NCI-H2029 (cell line): ENCODE measurements at places on chromosomes 7 and 10.
A peak's percentile ranks its signal among the peaks of the same experiment; 100 is the strongest.

DNA sequence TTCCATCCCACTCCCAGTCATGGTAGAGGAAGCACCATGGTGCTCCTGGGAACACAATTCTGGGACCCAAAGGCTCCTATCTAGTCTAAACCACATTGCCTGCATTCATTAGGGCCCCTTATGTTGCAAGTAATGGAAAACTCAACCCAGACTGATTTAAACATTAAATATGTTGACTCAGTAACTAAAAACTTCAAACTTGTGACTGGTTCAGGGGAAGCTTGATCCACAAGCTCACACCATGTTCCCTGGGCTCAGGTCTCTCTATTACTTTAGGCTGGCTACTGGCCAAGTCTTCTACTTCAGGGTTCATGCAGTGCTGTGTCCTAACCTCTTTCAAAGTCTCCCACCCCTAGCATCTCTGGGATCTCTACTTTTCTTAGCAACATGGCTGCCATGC, 13.1 kb downstream of the WNT16 start:
- no peak for DNase-seq

DNA sequence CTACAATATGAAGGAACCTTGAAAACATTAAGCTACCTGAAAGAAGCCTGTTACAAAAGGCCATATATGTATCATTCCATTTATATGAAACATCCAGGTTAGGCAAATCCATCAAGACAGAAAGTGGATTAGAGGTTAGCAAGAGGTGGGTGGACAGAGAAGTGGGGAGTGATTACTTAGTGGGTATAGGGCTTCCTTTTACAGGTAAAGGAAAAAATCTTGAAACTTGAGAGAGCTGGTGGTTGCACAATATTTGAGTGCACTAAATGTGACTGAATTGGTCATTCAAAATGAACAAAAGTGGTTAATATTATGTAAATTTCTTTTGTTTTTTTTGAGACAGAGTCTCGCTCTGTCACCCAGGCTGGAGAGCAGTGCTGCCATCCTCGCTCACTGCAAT, 119.4 kb upstream of the KIF5B start:
- DNase-seq, result no peak

DNA sequence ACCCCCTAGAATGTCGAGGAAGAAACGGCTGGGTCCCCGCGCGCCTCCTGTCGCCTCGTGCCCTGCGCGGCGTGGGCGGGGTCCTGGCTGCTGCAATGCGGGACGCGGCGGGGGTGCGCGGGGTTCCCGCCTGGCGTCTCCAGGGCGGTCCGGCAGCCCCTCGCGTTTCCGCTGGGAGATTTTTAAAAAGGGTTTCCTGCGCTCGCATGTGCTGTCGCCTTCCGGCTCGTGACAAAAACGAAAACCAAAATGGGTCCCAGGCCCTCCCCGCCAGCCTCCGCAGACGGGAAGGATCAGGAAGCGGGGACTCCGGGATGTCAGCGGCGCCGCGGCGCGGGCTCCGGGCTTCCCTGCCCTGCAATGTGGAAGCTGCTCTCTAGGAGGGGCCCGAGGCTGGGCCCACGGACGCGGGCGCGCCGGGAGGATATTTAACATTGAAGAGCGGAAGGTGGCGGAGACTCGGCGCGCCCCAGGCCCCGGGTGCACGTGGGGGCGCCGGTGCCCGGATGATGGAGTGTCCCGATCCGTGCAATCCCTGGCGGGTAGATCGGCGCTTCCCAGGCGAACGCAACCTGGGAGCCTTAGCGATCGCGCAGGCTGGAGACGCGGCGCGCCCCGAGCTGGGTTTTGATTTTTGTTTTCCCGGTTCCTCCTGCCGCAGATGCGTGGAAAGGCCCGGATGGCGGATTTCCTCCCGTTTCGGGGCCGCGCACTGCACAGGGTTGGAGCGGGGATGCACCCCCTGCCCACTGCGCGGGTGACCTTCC, 1.0 kb downstream of the PFKP start:
- DNase-seq, result peak; percentile 25

DNA sequence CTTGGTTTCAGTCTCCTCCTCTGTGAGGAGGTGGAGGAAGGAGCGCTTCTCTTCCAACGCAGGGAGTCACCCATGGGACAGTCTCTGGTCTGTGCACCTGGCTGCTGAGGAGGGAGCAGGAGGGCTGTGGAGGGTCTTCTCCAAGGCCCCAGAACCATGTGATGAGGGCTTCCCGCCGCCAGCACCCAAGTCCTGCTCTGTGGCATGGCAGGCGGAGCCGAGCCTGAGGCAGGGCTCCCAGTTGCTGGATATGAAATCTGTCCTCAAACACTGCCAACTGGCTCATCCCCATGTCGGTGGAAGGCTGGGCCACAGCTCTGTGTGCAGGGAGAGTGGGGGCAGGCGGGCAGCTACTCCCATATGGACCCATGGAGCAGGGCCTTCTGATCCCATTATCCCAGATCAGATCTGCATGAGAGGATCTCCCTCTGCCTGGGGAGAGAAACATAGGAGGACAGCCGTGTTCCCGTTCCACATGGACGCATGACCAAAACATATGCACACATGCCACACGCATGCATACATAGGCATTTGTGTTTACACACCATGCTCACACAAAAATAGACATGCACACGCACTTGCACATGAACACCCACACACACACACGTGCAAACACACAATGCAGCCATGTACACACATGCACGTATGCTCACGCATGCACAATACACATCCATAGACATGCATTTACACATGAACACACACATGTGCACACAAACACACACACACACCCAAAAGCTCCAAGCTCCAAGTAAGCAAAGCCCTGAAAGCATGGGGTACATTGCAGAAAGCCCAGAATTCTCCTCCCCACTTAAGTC, 38.8 kb upstream of the EN2 start:
- DNase-seq, result no peak

DNA sequence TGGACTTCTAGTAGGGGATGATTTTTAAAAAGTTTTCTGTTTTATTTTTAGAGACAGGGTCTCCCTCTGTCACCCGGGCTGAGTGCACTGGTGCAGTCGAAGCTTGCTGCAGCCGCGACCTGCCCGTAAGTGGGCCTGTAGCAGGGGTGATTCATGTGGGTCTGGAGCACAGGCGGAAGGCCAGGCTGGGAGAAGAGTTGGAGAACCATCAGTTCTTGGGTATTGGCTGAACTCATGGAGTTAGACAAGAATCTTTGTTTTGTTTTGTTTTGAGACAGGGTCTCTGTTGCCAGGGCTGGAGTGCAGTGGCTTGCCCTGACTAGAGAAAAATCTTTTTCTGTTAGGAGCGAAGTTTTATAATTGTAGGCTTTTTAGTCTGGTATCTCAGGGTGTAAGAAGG, 5.7 kb downstream of the SRRT start:
- no peak for DNase-seq

- no peak for DNase-seq
Measured at GRCh38 chr10:14466257-14466656, 135.5 kb upstream of the FRMD4A start.

GRCh38 chr10:115171392-115171960, 78.3 kb downstream of the ATRNL1 start:
- DNase-seq, result no peak

- no peak for DNase-seq
Measured at GRCh38 chr10:10872764-10873163, 144.9 kb upstream of the CELF2 start.

DNA sequence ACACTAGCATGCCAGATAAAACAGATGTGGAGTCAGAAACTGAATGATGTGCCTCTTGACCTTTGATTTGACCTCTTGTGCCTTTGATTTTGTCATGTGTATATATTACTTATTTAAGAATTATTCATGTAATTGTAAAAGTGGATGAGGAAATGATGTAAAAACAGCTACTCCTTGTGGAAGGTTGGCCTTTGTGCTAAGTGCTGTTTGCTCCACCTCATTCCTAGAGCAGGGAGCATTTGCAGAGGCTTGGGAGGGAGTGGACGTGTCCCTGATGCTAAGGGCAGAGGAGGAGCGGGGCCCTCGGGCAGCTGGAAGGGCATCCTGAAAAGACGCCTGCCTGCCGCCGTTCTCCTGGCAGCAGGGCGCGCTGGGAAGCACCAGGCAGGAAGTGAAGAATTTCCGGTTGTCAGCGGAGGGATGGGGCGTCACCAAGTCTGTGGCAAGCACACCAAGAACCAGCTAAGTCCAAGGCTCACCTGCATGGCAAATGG, 197.6 kb upstream of the ZNF32 start:
- DNase-seq, result no peak

GRCh38 chr10:87636313-87636915, 23.3 kb upstream of the PAPSS2 start:
- no peak for DNase-seq

DNA sequence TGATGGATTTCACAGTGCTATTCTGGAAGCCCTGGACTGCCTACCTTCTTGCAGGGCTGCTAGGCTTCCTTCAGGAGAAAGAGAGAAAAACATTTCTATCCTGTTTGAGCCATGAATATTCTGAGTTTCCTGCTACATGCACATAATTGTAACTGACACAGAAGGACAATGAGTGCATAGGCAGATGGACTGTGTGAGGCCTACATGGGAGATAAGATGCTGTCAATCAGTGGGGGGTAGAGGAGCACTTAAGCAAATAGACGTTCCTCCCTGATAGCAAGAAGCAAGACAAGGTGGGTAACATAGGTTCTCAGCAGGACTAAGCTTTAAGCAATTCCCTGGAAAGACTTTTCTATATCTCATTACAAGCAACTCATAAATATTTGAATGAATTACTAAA, 11.6 kb downstream of the ALDH18A1 start:
- no peak for DNase-seq

DNA sequence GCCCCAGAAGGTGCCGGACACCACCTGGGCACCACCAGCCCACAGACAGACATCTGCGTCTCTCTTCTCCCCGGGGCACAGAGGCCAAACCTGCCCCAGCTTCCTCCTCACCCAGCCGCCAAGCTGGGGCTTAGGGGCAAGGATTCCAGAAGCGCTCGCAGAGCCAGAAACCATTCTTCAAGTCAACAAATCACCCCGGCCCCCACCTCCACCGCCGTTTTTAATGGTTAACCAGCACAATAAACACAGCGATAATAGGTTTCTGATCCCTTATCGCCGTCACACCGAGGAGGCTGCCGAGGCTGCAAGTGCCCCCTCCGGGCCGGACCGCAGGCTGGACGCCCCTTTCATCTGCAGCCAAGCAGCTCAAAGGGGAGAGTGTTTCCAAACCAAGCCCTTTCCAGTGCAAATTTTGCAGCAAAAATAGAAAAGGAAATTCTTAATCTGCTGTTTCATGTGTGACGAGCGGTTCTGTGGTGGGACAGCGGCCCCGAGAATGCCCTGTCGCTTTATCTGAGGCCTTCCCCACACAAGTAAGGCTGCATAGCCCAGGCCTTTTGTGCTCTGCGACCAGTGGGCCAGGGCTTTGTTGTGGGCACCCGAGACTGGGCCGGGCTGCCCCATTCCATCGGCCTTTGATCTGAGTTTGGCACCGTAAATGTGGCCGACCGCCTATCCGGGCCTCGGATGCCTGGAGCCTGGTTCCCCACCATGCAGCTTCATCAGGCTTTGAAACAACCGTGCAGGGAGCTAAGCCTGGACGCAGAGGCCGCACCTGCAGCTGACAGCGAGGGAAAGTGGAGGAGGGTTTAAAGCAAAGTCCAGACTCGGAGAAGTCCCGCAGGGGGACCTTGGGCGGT, 83.2 kb downstream of the FOXL3 start:
- DNase-seq, result no peak

- no peak for DNase-seq
Measured at GRCh38 chr10:35532141-35532540, 73.0 kb upstream of the GJD4 start.

DNA sequence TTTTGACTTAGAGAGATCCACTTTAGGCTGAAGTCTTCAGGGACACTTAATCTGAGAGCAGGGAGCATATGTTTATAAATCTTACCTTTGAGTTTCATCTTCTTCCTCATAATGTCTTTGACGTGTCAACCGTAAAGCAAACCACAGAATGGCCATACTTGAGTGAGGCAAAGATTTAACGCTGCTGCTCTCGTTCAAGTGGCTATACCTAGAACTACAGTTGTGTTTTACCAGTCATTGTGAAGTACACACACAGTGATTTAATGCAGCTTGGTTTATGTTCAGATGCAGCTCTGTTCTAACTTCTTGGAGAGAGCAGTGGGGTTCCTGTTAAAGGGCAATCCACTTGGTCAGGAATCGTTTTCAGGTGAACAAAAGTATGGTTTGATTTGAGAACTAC, 39.9 kb upstream of the GOT1 start:
- DNase-seq, result no peak
